HCT116 (cell line): ENCODE measurements at places on chromosomes 6 and 20.

- DNase-seq = no peak
Measured at GRCh38 chr6:109093732-109094415, 772 bp downstream of the SESN1 start.

GRCh38 chr20:23059846-23060245 is 10.4 kb upstream of the THBD start:
- no peak for DNase-seq

- no peak for DNase-seq
Measured at GRCh38 chr20:42218621-42219374, 600.6 kb upstream of the CHD6 start.

GRCh38 chr20:49983123-49983847 is 505 bp downstream of the SNAI1 start:
- no peak for DNase-seq

DNA sequence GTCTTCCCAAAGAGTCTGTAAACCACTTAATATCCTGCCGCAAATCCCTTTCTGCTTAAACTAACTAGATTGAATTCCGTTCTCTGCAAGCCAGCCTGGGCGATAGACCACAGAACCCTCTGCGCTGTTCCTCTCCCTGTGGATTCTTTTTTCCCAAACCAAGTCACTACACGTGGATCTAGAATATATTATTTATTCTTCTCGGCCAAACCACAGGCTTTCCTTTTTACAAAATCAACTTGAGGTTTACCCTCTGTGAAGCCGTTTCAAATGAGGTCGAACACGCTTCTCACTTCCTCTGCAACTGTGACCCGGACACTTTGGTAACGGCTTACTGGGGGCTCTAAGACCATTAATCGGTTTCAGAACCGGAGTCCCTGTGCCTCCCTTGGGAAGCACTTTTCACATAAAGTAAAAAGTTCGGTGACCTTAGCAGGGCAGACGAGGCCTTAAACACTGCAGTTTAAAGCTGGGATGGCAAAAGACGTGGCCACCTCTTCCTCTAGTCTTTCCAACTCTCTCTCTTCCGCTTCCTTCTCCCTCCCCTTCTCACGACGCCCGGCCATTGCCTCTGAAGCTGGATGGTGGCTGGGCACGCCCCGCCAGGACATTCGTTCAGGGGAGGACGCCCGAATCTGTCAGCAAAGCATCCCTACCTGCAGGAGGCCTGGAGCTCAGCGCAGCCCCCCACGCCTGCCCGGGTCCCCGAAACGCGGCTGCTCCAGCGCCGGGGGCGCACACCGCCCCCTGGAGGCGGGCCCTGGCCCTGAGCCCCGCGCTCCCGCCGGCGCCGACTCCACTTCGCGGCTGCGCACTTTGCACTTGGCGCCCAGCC is 55.0 kb upstream of the FOXC1 start:
- no peak for DNase-seq

GRCh38 chr6:130132286-130132701 is 90.5 kb downstream of the SAMD3 start:
- no peak for DNase-seq

DNA sequence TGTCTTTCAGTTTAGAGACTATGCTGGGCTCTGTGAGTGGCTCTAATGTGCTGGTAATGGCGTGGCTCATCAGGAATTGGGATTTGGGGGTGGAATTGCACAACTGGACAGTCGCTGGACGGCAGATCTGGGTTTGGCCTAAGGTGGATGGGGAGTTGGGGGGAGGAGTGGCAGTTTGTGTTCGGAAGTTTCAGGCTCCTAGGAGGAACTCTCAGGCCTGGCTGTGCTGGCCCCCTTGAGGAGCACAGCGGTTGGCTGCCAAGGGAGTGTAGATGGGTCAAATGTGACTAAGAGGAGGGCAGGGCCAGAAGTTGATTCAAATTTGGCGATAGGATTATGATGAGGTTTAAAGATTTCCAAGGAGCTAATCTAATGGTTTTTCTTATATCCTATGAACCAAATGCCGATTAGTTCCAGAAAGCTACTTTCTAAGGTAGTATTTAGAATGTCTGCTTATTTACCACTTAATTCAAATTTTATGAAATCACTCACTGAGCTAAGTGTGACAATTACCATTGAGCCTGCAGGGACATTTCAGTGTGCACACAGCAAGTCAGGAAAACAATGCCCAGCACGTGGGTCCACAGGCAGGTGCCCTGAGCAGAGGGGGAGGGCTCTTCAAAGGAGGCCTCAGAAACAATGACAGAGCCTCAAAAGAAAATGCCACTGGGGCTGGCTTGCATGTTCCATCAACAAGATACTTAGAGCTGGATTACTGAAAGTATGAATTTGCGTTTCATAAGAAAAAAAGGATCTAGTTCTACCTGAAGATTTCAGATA is 111.0 kb downstream of the GJA10 start:
- DNase-seq = no peak

- peak; percentile 34 for DNase-seq
Measured at GRCh38 chr6:63504777-63505384, 67.4 kb upstream of the LOC128125822 start.

GRCh38 chr6:33207552-33208090 is 679 bp upstream of the RING1 start:
- DNase-seq = no peak

DNA sequence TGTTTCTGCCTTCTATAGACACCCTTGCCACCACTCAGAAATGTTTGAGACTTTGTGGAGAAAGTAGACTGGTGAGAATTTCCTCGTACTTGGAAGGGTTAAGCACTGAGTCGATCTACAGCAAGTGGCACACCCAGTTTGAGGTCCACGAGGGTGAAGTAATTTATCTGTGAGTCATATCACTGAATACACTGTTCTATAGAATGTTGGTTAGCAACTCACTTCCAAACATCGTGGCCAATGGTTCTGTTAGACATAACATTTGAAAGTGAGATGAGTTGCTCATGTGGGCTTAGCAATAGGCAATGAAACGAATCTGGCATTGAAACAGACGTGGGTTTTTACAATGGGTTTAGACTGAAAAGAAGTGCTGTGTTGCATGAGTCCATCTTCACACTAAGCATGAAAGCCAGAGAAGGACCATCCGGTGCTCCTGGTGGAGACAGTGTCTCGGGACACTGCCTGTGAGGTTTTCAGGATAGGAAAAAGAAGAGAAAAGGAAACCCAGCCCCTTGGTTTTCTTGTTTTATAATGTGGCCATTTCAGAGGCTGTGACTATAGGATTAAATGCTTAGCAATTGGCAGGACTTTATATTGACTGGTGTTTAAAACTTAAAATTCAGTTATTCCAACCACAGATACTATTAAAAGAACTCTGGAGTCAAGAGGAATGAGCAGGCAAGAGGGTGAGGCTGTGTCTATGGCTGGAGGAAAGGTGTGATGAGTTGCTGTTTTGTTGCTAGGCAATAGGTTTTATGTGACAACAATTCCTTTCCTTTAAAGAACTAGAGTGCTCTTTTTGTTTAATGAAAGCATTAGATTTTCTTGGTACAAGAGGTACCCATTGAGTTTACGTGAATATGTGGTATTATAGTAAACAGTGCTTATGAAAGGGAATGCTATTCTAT is 31.0 kb upstream of the EZR start:
- DNase-seq = peak; percentile 97
